Right ventricle myocardium inferior (tissue), 1 donor: ENCODE measurements at places on chromosomes 1 and 21. TPM values are rescaled to one million over a fixed set of nuclear protein-coding genes. Genes with fewer than 3 reads are reported as not detected.

- no peak for DNase-seq
Observed at GRCh38 chr1:200634261-200635122, 13.9 kb upstream of the KIF14 start.

DNA sequence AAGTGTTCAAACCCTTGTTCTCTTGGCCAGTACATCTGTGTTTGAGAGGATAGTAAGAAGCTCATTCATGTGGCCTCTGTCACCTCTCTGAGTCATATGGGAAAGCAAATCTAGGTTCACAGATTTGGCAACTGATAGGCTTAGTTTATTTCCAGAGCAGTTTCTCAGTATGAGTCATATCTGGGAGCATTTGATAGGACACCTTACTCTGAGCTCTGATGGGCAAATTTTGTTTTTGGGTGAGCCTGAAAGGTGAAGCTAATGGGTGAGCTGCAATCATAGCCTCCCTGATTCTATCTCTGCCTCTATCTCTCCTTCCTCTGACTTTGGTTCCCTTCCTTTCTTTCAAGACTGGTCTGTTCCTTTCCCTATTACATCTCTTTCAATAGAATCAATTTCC, 134.4 kb downstream of the S1PR1 start:
- no peak for DNase-seq

GRCh38 chr1:164433141-164433817, 125.7 kb upstream of the PBX1 start:
- no peak for DNase-seq

DNA sequence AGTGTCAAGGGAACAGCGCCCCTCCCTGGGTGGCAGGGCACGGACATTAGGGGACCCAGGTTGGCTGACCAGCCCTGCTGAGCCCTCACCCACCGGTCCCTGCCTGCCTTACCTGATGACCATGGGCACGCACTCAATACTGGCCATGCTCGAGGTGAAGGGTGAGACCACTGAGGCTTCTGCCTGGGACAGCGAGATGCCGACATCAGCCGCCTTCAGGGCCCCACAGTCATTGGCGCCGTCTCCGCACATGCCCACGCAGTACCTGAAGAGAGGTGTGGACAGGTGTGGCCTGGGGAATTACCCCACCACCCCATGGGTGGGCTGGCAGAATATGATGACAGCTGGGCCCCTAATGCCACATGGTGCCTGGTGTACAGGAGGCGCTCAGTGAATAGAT, 7.8 kb upstream of the MFAP2 start:
- DNase-seq = no peak

CA6 gene
- 0.19 TPM for total RNA-seq

- peak; percentile 74 for DNase-seq
Observed at GRCh38 chr1:45566722-45567121, 16.1 kb downstream of the AKR1A1 start.

DNA sequence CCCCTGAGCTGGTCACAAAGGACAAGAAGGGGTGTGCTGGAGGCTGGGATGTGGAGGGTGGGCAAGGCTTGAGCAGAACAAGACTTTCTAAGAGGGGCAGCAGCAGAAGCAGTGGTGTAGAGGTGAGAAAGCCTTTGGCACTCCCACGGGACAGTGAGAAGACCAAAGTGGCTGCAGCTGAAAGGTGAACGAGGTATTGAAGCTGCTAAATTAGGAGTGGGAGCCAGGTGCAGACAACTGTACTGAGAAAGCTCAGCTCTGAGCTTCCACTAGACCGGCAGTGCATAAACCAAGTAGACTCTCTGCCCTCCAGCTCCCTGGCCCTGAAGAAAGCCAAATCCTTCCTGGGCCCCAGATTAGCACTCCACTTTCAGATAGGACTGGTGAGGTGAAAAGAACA, 93.0 kb downstream of the VWA5B1 start:
- DNase-seq = no peak

- DNase-seq = no peak
Observed at GRCh38 chr1:30778154-30778978, 20.8 kb upstream of the LAPTM5 start.

DNA sequence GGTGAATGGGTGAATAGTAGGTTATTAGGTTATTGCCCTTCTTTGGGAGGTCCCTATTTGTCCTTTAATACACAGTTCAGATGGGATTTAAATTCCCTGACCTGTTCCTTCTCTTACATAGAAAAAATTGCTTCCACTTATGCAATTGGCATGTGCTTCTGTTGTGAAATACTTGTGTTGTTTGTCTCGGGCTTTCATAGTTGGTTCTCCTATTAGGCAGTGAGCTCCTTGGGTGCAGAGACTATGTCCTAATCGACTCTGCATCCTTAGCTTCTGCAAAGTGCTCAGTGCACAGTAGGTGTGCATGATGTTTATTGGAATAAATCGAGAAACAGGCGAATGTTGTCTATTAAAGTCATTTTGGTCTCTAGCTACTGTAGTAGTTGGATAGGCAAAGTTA, 1.3 kb upstream of the PDE4B start:
- no peak for DNase-seq
